Glomerular endothelial cell (primary cell): ENCODE measurements at places on chromosomes 3 and 15.

DNA sequence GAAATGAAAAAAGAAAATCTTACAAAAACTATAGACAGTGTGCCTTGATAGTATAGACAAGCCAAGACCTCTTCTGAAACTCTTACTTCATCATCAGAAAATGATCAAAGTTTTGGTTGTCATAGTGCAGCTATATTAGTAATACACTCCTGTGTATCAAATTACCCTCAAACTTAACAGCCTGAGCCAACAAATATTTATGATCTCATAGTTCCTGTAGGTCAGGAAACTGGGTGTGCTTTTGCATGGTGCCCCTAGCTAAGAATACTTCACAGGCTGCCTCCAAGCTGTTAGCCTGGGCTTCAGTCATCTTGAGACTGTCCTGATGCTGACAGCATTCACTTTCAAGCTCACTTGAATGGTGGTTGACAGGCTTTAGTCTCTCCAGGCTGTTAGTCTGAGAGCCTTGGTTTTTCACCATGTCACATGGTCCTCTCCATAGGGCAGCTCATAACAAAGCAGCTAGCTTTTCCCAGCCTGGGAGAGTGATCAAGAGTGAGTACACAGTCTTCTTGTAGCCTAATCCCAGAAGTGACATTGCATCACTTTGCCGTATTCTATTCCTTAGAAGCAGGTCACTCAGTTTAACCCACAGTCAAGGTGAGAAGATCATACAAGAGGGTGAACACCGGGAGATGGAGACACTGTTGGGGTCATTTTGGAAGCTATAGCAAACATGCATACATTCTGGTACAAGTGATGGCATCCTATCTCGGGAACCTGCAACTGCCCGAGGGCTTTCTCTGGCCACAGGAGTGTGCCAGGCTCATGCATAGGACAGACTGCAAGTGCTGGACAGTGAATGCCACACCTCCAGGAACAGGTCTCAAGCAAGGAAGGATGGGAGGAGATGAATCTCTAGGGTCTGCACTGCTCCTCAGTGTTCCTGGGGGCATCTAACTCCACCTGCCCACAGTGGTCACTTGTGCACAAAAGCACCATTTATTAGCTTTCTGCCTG lies 173.4 kb upstream of the CADPS start:
- DNase-seq = no peak

- DNase-seq = no peak
Measured at GRCh38 chr15:77544162-77544561, 88.5 kb downstream of the LINGO1 start.

GRCh38 chr3:162092751-162093150 lies 596.1 kb downstream of the OTOL1 start:
- no peak for DNase-seq

GRCh38 chr3:122546151-122546550 lies 17.9 kb downstream of the PARP9 start:
- DNase-seq = no peak

GRCh38 chr3:23262766-23263165 lies 59.6 kb downstream of the UBE2E2 start:
- DNase-seq = no peak

GRCh38 chr3:198081421-198081844 lies 121.4 kb downstream of the LMLN start:
- no peak for DNase-seq

- peak; percentile 36 for DNase-seq
Measured at GRCh38 chr3:128170866-128171516, 17.7 kb downstream of the EEFSEC start.

- DNase-seq = no peak
Measured at GRCh38 chr3:46368569-46368968, 2.2 kb upstream of the CCR5 start.

DNA sequence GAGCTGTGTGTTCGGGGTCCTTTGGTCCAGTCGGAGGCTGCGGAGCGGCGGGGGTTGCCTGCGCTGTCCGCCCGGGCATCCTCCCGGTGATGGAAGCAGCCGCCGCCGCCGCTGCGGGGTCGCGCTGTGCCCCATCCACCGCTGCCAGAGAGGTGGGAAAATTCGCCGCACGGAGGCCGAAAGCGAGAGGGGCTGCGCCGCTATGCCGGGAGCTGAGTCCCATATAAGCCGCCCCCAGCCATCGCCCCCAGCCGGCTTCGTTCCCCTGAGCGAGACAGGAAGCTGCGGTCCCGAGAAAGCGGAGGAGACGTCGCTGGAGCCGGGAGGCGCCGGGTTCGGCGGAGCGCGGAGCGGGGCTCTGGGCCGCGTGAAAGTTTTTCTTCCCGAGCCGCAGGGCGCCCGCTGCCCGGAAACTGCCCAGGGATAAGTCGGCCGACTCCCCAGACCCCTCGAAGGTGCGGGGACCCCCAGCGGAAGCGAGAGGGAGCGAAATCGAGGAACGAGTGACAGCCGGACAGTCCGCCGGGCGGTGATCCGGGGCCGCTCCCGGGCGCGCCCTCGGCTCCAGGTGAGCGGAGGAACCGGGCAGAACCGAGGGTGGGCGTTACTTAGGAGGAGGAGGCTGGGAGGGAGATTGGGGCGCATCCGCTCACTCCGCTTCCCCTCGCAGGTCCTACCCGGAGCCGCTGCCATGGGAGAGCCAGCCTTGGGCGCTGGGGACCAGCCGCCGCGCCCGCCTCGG lies 574 bp downstream of the CHST2 start:
- no peak for DNase-seq

DNA sequence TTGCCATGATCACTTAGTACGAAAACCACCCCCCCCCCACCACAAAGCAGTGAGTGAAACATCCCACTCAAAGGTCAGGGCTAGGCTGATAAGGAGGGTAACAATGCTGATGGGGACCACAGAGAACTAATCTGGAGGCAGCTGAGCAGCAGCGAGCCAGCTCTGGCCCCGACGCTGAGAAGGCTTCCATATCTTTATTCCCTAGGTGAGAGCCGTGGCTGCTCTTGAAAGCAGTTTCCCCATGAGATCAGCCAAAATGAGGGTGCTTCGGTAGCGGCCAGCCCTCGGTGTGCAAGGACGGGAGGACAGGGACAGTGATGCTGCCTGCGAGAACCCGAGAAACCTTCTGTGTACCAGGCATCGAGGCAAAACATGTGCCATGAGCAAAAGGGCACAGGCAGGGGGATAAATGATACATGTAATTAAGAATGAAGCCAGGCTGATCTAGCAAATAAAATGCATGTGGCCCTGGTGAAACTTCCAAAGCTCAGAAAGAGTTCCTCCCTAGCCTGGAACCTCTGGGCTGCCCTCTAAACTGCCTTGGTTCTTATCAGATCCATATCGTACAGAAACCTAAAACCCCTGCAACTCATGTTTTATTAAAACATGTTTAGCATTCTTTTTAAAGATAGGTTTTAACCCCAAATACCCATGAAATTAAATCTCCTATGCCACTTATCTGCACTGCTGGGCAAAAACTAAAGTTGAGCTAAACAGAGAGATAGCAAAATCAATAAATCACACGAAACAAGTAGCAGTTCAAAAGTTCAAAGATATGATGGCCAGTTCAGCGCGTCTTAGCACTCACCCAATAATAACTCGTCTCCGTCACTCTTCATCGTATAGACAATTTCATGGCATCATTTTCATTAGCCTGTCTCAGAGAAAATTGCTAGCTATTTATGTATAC lies 337.3 kb downstream of the FOXP1 start:
- DNase-seq = no peak

- DNase-seq = no peak
Measured at GRCh38 chr3:55725681-55726500, 238.8 kb upstream of the WNT5A start.

DNA sequence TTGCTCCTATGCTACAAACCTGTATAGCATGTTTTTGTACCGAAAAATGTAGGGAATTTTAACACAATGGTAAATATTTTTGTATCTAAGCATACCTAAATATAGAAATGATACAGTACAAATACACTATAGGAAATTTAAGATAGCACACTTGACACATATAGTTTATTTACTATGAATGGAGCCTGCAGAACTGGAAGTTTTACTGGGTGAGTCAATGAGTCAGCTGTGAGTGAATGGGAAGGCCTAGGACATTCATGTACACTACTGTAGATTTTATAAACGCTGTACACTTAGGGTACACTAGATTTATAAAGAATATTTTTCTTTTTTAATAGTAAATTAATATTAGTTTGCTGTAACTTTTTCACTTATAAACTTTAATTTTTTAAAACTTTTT lies 707.7 kb upstream of the EPHA6 start:
- DNase-seq = no peak

GRCh38 chr3:56782906-56783305 lies 18.8 kb downstream of the ARHGEF3 start:
- no peak for DNase-seq

- DNase-seq = no peak
Measured at GRCh38 chr3:71810056-71810455, 25.1 kb upstream of the PROK2 start.

- no peak for DNase-seq
Measured at GRCh38 chr15:85457392-85457968, 77.1 kb downstream of the AKAP13 start.

GRCh38 chr3:156643729-156644389 lies 30.5 kb upstream of the TIPARP start:
- DNase-seq = no peak

DNA sequence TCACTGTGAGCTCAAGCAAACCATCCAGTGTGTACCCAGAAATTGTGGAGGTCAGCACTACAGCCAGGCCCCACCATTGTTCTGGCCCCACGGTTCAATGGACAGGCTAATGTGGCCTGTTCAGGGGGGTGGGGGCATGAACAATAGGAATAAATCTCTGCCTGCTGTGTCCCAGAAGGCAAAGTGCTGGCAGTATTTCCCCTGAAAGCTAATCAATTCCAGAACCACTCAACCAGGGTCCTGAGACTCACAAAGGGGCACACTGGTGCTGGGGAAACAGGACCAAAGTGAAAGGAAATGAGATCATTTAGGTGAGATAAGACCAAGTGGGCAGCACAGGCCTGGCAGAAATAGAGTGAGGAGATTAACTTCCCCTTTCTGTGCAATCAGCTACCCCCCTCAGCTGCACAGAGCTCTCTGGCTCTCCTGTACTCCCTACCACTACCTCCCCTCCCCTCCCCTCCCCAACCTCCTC lies 11.5 kb downstream of the CRYGS start:
- no peak for DNase-seq

DNA sequence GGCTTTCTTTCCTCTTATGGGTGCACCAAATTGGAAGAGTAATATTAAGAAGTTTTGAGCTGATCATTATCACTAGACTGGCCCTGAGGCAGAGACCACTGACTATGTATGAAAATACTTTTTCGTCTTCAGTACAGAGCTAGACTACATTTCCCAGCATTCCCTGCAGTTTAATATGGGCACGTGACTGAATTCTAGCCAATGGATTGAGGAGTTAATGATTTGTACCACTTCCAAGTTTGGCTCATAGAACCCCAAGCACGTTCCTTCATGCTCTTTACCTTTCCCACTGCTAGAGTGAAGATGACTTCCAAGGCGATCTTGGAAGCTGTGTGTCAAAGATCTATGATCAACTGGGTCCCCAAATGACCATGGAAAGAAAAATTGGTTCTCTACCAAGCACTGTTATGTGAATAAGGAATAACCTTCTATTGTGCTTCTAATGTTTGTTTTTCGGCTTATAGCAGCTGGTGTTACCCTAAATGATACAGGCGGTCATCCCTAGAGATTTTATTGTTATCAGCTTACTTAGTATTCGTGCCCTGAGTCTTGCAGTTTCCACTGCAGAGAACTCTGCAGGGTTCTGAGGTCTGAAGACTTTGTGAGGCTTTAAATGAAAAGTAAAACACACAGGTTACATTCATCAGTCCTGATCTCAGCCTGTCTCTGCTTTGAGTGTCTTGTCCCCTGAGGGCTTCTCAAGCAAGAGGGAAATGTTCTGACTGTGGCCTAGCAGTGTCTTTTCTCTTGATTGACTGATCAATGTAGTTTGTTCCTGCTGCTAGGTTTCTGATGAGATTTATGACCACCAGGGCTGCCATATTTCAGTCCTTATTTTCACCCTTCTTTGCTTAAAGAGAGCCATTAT lies 486.8 kb downstream of the PDCD6IP start:
- no peak for DNase-seq

DNA sequence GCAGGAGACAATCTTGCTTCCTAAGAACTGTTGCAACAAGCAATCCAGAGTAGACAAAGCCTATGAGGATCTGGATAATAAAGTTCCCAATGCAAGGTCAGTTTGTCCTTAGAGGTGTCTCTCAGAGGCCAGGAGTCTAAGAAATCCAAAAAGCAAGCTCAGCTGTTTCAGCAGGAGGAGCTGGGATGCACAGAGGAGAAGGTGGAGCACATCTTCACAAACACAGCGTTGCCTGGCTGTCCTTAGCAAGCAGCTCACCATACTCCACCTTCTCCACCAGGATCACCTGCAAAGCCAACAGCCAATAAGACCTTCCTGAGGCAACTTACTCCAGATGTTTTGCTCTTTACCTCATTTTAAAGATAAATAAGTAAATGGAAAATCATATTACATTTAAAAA lies 365 bp downstream of the ZBED2 start:
- no peak for DNase-seq

GRCh38 chr15:52331490-52332240 lies 36.1 kb upstream of the MYO5C start:
- peak; percentile 41 for DNase-seq

DNA sequence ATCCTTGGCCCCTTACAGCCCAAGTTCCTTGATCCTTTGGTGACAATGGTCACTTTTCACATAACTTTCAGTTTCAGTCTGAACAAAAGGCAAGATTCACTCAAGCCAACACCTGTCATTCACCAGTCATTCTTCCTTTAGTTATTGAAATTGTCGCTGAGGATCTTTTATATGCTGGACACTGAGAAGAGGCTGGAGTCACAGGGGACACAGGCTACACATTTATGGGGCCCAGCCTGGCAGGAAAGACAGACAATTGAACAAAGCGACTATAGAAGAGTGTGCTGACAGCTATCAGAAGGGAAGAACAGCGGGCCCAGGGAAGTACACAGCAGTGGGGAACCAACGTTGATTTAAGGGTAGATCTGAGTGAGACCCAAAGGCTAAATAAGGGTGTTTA lies 69.8 kb upstream of the PROK2 start:
- DNase-seq = no peak

DNA sequence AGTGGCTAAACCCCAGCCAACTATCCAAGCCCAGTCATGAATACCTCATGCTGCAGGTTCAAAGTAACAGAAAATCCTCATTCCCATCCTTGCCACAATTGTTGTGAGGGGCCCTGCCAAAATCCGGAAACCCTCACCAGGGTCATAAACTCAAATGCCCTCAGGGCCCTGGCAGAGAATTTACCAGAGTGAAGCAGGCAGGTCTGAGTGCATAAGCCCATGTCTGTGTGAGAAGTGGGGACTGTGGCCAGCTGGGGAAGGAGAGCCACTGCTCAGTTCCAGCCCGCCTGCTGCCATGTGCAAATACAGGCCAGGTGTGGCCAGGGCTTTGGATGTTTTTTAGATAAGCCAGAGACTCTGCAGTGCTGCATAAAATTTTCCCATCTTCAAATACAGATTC lies 7.0 kb downstream of the CEP152 start:
- DNase-seq = no peak

DNA sequence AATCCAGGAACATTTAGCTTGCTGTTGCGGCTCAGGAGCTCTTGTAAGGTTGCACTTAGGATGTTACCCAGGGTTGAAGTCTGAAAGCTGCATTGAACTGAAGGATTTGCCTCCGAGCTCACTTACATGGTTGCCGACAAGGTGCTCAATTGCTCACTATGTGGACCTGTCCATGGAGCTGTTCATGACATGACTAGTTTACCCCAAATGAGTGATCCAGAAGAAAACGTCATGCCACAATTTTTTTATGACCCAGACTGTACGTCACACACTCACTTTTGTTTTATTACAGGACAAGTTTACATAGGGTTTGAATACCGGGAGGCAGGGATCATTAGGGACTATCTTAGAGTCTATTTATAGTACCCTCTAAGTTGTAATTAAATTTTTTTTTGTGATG lies 21.0 kb upstream of the CLDN11 start:
- no peak for DNase-seq
